ENCODE measurements at places on chromosomes 11 and 22. TPM values are rescaled to one million over a fixed set of nuclear protein-coding genes. Genes with fewer than 3 reads are reported as not detected.
A peak's percentile ranks its signal among the peaks of the same experiment; 100 is the strongest.

DNA sequence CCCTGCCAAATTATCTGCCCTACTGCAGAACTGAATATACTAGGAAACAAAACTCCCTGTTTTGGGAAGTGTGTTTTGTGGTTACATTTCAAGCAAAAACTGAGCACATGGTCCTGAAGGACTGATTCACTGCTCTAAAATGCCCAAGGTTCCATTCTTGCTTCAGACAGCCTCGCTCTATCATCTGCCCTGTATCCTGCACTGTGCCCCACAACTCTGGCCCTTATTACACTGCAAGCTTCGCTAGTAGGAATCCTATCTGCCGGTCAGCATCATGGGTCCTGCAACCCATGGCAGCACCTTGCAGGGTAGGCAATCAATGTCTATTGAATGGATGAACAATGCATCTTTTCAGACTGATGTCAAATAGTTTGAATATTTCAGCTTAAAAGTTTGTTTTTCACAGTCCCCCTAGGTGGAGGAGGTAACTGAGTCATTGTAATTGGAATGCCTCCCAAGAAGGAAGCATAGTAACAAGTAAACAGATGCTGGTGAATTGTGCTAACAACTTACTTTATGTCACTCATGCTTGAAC is 21.3 kb downstream of the LAYN start:
- H3K4me1 ChIP-seq, result no peaks in the 10 kb centered on the region
- no peak for DNase-seq
- H3K27me3 ChIP-seq, result no peaks in the 10 kb centered on the region
- H3K27ac ChIP-seq, result no peak overlapping the region
- no peak overlapping the region for H3K4me3 ChIP-seq
- no peaks in the 10 kb centered on the region for H3K36me3 ChIP-seq

FOLH1 gene
- not detected for total RNA-seq

DNA sequence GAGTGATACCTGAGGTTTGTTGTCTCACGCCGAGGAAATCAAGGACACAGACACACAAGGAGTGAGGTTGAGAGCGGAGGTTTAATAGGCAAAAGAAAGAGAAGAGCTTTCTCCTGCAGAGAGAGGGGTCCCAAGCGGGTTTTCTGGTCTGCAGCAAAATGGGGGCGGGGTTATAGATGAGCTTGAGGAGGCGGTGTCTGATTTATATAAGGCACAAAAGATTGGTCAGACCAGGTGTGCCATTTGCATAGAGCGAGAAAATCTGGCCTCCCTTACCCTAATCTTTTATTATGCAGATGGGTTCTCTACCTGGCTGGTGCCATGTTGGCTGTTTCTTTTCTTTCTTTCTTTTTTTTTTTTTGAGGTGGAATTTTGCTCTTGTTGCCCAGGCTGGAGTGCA is 11.8 kb downstream of the C11orf96 start:
- H3K4me3 ChIP-seq, result no peak overlapping the region
- H3K27me3 ChIP-seq, result peaks cover 5% of the 10 kb centered on the region
- no peaks in the 10 kb centered on the region for H3K4me1 ChIP-seq
- DNase-seq, result no peak
- H3K27ac ChIP-seq, result no peak overlapping the region
- no peaks in the 10 kb centered on the region for H3K36me3 ChIP-seq

DNA sequence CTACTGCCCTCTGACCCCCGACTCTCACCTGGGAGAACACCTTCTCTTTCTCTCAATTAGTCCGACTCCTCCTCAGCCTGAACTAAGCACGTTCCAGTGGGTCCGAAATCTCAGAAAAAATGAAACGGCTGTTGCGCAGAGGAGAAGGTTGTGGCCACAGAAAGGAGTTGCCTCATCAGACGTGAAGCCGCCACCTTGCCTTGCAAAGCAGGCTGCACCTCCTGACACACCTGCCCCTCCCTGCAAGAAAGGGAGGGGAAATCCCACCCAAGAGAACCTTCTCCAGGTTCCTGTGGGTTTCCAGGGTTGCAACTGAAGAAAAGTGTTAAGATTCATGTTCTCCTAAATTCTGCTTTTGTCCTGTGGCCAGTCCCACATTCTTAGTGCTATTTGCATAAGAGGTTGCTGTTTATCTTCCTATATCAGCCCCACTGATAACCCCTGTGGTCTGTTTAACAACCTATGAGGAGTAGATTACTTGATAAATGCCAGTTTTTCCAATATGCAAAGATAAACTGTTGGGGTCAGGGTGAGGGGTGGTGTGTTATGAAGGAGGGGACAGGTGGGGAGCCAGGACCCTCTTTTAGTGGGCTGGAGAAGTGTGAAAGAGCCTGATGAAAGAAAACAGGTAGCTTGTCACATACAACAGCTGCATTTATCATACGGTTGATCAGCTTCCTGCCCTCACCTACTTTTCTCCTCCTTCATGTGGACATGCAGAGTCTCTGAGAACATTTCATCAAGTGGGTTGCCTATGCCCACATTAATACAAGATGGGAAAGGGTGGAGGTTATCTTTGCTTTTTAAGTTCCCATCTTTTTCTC is 18.2 kb downstream of the ZBTB16 start:
- peaks cover 54% of the 10 kb centered on the region for H3K4me1 ChIP-seq
- H3K27ac ChIP-seq, result peak overlapping the region; percentile 14
- H3K36me3 ChIP-seq, result no peaks in the 10 kb centered on the region
- H3K4me3 ChIP-seq, result no peak overlapping the region

DNA sequence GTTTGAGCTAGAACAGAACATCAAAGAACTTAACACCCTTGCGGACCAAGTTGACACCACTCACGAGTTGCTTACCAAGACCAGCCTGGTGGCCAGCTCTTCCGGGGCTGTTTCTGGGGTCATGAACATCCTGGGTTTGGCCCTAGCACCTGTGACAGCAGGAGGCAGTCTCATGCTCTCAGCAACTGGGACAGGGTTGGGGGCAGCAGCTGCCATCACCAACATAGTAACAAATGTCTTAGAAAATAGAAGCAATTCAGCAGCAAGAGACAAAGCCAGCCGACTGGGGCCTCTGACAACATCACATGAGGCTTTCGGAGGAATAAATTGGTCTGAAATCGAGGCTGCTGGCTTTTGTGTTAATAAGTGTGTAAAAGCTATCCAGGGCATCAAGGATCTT is 8.7 kb downstream of the APOL5 start:
- no peaks in the 10 kb centered on the region for H3K4me1 ChIP-seq
- no peaks in the 10 kb centered on the region for H3K27me3 ChIP-seq
- H3K4me3 ChIP-seq, result no peak overlapping the region
- no peaks in the 10 kb centered on the region for H3K36me3 ChIP-seq

DNA sequence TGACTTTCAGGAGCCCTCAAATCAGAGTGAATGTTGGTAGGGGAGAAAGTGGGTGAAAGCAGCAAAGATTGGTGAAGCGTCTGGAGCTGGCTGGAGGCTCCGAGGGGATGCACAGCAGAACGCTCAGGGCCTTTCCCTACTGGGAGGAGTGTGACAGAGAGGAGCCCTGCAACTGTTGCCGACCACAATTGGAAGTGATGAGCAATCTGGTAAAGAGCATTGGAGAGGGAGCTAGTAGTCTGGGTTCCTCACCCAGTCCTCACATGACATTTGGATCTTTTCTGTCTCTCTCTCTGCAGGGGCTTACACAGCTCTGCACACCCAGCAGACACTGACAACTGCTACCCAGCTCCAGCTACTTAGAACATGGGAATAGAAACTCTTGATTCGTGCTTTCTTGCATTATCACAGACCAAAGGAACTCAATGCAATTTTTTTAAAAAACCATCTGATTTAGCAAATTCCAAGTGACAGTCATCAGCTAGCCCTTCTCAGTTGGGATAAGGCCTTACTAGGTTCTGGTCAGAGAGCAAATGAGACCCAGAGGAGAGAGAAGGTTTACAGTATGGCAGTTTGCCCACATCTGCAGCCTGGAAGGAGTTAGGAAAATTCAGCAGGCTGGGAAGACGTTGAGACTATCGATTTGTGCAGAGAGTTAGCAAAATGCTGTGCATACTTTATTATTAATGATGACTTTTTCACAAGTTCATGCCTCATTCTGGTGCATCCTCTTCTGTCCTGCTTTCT is 278.0 kb upstream of the PLET1 start:
- no peak overlapping the region for H3K27ac ChIP-seq
- no peaks in the 10 kb centered on the region for H3K36me3 ChIP-seq
- peaks cover 7% of the 10 kb centered on the region for H3K4me1 ChIP-seq
- no peak for DNase-seq
- no peak overlapping the region for H3K4me3 ChIP-seq
- H3K27me3 ChIP-seq, result no peaks in the 10 kb centered on the region

GRCh38 chr11:12768726-12769673 is 94.8 kb downstream of the TEAD1 start:
- H3K4me1 ChIP-seq, result no peaks in the 10 kb centered on the region
- no peak for DNase-seq
- no peaks in the 10 kb centered on the region for H3K27me3 ChIP-seq
- H3K27ac ChIP-seq, result peak overlapping the region; percentile 5

NXPE2 gene
- not detected for total RNA-seq

DNA sequence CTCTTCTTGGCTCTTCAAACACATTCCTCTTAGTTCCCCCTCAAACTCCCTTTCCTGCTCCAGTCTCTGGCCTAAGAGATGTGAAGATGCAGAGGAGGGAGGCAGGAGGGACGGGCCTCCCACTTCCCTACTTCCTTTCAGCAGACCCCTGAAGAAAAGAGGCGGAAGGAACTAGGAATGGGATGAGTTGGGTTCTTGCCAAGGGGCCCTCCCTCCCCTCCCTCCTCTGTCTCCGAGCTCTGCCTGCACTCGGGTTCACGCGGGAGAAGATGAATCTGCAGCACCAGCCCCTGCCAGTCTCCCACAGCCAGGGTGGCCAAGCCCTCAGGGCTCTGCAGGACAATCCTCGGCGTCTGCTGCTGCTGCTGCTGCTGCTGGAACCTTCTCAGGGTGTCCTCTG is 24.3 kb upstream of the PKNOX2 start:
- H3K4me1 ChIP-seq, result no peaks in the 10 kb centered on the region
- peaks cover 20% of the 10 kb centered on the region for H3K27me3 ChIP-seq
- no peak overlapping the region for H3K4me3 ChIP-seq
- no peaks in the 10 kb centered on the region for H3K36me3 ChIP-seq
- no peak for DNase-seq

GRCh38 chr11:63764340-63764678 is 4.3 kb downstream of the ZFTA start:
- H3K4me3 ChIP-seq, result no peak overlapping the region
- DNase-seq, result no peak
- H3K27ac ChIP-seq, result no peak overlapping the region

All from CD8-positive, alpha-beta memory T cell (primary cell).